Muscle of leg (tissue), 16 donors: ENCODE measurements at places on chromosomes 12 and 14. TPM values are rescaled to one million over a fixed set of nuclear protein-coding genes. Genes with fewer than 3 reads are reported as not detected.

DNA sequence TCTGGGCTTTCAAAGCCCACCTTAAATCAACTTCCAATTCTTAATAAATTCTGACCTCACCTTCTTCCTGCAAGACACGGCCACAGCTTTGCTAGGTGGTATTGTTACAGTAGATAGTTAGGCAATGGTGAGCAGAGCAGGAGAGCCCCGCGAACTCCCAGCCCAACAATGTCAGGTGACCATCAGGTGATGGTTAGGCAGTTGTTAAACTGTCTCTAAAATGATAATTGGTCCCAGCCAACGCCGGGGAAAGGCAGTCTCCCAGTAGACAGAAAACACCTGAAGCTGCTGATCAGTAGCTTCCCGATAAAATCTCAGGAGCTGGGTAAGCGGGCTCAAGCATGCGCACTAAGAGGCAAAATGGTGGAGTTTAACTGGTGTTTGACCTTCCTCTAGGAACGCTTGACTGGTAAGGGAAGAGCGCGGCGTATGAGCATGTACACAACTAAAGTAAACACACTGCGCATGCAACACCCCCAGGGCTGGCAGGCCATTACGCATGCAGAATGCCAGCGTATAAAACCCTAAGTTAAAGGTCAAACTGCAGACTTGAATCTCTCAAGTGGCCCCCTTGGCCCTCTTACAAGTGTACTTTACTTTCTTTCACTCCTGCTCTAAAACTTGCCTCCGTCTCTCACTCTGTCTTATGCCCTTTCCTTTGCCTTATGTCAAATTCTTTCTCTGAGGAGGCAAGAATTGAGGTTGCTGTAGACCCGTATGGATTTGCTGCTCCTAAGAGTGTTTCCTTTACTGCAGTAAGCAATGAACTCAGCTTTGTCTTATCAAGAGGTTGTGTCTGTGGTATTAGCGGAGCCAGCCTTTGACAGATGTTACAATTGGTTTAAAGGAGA is 113.5 kb downstream of the C12orf75 start:
- DNase-seq: no peak

- no peak for DNase-seq
Observed at GRCh38 chr12:132646850-132647249, 28.3 kb downstream of the P2RX2 start.

DNA sequence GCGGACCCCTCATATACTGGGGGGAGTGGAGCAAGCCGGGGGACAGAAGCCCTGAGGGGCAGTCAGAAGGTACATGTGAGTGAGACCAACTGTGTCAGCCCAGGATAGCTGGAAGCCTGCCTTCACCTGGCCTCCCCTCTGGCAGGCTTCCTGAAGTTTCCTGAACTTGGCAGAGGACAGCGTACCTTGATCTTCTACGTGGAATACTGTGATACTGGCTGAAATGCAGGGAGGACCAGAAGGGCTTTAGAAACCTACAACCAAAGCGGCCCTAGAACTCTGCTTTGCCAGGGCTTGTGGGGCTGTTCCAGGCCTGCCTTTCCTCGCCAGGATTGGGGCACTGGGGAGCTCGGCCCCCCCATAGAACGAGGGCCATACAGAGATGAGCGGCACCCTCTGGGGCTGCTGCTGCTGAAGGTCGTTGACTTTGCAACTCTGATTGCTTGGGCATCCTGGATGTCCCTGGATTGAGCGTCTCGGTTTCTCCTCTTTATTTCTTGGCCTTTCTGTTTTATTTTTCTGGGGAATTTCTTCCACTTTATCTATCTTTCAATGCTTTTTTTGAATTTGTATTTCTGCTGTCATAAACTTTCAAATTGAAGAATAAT is 66.5 kb downstream of the SLC25A47 start:
- DNase-seq: no peak

DNA sequence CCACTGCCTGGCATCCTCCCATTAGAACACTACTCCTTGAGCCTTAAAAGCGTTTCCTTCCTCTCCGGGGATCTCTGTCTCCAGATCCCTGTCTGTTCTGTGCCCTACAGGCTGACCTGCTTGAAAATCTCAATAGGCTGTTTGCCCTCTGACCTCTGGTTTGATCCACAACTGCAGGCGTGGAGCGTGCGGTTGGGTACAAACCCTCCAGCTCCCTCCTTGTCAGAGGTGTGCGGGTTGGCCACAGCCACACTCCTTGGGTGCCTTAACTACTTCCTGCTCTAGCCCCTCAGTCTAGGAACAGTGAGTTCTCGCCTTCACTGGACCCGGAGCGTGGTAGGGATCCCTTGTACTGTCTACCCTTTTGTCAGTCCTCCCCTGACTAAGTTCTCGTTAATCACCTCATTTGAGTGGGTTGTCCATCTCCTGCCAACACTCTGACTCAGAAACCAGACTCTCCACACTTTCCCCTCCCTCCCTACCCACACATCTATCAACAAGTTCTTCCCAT is 33.1 kb downstream of the CMKLR1 start:
- no peak for DNase-seq

- no peak for DNase-seq
Observed at GRCh38 chr12:6425590-6426531, 18.9 kb upstream of the CD27 start.

- no peak for DNase-seq
Observed at GRCh38 chr14:95327558-95328374, 8.1 kb upstream of the CLMN start.

CLEC2D gene
- polyA plus RNA-seq: 5.4 TPM

- DNase-seq: no peak
Observed at GRCh38 chr14:89625731-89626232, 208.7 kb upstream of the FOXN3 start.

JAG2 gene
- 44.4 TPM for polyA plus RNA-seq
